SJSA1 (cell line): ENCODE measurements at places on chromosomes 16 and 17.

DNA sequence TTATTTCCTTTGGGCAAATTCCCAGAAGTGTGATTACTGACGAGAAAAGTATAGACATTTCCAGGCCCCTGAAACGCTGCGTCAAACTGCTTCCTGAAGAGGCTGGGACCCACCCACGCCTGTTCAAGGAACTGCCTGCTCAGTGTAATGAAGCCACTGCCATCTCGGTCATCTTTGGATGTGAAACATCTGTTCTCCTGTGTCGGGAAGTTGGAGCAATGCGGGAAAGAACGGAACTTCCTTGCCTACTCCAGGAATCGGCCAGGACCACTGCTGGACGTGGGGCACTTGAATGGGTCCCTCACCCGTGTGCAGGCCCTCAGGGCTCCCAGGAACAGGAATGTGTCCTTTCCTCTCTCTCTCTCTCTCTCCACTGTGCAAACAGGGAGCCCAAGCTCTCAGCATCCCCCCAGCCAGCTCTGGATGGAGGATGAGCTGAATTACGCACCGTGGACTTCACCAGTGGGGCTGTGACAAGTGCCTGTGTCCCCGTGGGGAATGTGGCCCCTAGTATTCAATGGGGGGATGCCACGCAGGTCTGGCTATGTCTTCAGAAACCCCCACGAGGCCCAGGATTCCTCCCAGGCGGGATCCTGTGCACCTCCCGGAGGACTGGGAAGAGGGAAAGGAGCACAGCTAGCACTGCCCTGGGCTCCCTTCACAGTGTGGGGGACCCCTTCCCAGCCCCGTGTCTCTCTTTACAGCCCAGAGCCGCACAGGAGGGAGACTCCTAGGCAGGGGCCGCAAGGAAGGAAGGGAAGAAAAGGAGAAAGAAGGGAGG lies 18.3 kb upstream of the LITAF start:
- no peak for DNase-seq

GRCh38 chr17:70290770-70291169 lies 121.4 kb downstream of the KCNJ2 start:
- DNase-seq, result no peak

DNA sequence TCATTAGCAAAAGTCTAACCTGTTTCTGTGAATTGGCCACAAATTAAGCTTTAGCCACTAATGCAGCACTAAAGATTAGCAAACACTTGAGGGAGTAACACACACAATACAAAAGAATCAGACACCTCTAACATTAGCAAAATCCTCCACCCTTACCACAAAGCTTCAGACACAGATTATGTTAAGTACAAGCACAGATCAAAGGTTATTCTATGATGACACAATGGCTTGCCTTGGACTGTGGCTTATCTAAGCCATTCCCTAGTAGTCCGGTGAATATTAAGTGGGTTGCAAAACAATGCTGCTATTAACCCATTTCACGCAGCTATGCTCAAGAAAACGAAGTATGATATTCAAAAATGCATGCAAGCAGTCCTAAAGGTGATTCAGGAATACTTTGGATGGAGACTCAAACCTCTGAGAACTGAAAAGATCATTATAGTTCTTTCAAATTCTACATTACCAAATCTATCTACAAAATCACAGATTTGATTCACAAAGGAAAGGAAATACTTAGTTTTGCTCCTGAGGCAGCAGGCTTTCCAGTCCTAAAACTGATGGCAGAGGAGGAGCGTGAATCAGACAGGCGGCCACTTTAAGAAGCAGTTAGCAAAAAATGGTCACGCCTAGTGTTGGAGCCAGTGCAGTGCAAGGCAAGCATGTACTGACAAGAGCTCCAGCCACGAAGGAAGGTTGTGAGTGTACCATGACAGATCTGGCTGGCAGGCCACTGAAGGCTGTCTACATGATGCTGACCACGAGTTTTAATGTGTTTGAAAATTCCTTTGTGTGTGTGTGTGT lies 67.2 kb downstream of the PARN start:
- DNase-seq, result no peak

- DNase-seq, result no peak
Observed at GRCh38 chr16:54266363-54266955, 20.1 kb downstream of the IRX3 start.

DNA sequence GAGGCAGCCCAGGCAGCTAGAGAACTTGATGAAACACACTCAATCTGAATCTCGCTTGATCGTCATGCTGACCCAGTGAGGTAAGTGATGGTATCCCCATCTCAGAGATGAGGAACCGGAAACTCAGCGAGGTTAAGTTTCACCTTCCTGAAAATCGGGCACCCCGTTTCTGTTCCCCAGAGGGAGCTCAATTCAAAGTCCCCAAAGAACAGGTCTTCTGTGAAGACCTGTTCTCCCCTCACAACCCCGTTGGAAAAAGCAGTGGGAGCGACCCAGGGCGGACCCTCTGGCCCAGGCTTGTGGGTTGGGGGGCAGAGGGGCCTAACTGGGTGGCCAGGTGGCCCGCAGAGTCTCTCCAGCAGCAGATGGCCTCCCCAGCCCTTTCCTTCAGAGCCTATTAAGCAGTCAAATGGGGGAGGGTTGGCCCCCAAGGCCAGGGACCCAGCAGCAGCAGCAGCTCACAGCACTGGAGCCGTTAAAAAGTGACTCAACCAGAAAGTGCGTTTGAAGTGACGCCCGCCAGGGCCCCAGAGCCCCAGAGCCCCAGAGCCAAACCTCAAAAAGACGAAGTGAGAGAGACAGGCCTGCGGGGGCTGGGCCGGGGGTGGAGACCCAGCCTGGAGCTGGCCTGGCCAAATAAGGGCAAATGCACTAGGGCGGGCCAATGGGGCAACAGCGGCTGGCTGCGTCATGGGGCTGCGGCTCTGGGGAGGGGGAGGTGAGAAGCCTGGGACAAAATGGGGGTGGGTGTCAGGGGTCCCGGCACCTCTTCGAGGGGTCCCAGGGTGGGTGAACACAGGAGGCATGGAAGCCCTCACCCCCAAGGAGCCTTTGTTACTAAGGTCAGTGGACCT lies 9.2 kb upstream of the TSPOAP1 start:
- DNase-seq, result peak; percentile 82

GRCh38 chr17:40699853-40700252 lies 3.7 kb downstream of the KRT24 start:
- no peak for DNase-seq

DNA sequence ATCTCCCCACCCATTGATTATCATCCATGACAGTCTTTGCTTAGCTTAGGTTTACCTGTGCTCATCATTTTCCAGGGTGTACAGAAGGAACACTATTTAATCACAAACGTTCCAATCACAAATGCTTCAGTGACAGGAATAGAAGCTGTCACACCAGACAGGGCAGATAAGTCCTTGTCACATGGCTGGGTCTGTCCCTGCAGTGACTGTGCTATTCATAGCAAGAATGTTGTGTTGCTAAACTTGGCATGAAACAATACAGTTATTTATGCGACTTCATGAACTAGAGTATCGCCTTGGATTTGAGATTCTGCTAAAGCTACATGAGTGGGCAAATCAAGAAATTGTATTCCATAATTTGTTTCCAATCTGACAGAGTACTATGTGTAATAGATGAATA lies 108.4 kb downstream of the CDH13 start:
- DNase-seq, result no peak

- DNase-seq, result no peak
Observed at GRCh38 chr17:83085103-83085502, 5.7 kb downstream of the METRNL start.

- DNase-seq, result peak; percentile 94
Observed at GRCh38 chr17:57892820-57893595, 43.2 kb upstream of the MRPS23 start.

GRCh38 chr16:89765292-89765830 lies 44.0 kb downstream of the ZNF276 start:
- DNase-seq, result no peak

GRCh38 chr17:75642784-75643642 lies 9.8 kb downstream of the SMIM5 start:
- DNase-seq, result no peak

DNA sequence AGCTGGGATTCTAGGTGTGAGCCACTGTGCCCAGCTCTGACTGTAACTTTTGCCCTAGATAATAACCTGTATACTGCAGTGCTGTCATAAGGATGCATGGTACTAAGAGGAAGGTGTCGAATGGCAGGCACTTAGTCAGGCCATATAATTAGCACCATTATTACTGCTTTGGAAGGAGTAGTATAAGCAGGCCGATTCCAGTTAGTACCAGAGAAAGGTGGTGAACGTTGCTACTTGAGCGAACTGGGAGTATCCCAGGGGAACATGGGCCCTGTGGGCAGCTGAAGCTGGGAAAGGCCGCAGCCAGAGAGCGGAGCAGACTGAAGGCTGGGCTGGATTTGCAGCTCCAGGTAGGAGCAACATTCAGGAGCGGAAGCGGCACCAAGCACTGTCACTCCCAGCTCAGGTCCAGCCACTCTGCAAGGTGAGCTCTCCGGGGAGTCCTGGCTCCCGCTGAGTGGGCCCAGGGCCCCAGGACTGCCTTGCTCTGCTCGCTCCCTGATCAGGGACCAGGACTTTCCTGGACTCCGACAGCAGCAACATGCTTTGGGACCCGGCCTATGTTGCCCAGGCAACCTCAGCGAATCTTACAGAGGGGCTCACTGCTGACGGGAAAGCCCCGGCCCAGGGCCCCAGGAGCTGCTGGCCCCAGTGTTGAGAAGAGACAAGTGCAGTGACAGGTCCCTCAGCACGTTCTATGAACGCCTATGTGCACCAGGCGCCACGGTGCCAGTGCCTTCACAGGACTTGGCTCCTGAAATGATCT lies 28.6 kb downstream of the C16orf74 start:
- no peak for DNase-seq

- DNase-seq, result peak; percentile 56
Observed at GRCh38 chr17:8994319-8994718, 27.0 kb upstream of the NTN1 start.

GRCh38 chr16:59596693-59597092 lies 862.6 kb upstream of the GOT2 start:
- no peak for DNase-seq

- no peak for DNase-seq
Observed at GRCh38 chr17:72110231-72110941, 10.4 kb upstream of the SOX9 start.

- peak; percentile 82 for DNase-seq
Observed at GRCh38 chr16:67530013-67530939, 1.6 kb downstream of the RIPOR1 start.
